CD14-positive monocyte (primary cell): ENCODE measurements at places on chromosomes 1 and 21. TPM values are rescaled to one million over a fixed set of nuclear protein-coding genes. Genes with fewer than 3 reads are reported as not detected.

- no peak for DNase-seq
These were observed 242.2 kb upstream of the DMRTA2 start for GRCh38 chr1:50665413-50665812.

DNA sequence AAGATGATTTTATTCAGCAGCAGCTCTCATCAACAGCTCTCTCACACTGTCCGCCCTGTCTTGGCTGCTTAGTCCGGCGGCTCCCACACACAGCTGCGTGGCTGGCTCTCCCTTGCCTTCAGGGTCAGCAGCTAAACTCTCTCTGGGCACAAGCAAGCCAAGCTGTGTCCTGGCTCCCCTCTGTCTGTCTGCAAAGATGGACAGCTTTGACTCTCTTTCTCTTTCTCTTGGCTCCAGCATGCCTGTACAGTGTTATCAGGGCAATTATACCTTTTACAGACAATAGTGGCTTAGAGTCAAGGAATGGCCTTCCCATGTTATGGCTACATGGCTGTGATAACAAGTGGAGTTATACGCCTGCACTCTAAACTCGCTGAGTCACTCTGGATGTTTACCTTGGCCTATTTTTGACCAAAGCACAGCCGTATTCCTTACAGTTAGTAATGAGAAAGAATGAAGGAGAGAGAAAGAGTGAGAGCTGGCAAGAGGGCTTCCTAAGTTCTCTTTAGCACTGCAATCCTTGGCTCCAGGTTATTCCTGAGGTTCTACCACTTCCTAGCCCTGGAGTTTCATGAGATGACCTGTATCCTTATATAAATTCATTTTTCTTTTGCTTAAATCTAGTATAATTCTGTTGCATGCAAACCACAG, 59.9 kb upstream of the ZSWIM5 start:
- no peak for DNase-seq

GRCh38 chr1:6962996-6963911, 178.0 kb downstream of the CAMTA1 start:
- DNase-seq, result no peak

TMEM125 gene
- not detected for polyA plus RNA-seq

- DNase-seq, result no peak
These were observed 39.0 kb downstream of the PIK3CD start for GRCh38 chr1:9690440-9691107.

GRCh38 chr1:208291923-208292711, 47.9 kb upstream of the PLXNA2 start:
- no peak for DNase-seq

GRCh38 chr1:59698386-59698785, 116.4 kb upstream of the HOOK1 start:
- DNase-seq, result no peak
